Fibroblast of lung (primary cell): ENCODE measurements at places on chromosomes 16 and 17.
A peak's percentile ranks its signal among the peaks of the same experiment; 100 is the strongest.

GRCh38 chr16:79093554-79093967, 507.0 kb downstream of the MAF start:
- DNase-seq: no peak

DNA sequence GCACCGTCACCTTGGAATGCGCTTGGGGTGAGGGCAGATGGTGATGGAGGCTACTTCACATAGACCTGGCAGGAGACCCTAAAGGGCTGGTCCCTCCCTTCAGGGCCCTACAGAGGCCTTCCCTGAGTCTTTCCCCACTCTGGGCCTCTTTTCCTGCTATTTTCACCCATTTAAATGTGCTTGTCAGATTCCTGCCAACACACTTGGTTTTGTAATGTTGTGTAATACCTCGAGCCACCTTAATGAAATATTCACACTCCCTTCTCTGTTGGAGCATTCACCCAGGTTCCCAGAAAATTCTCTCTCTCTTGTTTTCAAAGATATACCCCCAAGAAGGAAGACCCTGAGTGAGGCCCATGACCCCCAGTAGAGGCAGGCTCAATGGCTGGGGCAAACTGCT, 456.6 kb upstream of the DYNLRB2 start:
- no peak for DNase-seq

DNA sequence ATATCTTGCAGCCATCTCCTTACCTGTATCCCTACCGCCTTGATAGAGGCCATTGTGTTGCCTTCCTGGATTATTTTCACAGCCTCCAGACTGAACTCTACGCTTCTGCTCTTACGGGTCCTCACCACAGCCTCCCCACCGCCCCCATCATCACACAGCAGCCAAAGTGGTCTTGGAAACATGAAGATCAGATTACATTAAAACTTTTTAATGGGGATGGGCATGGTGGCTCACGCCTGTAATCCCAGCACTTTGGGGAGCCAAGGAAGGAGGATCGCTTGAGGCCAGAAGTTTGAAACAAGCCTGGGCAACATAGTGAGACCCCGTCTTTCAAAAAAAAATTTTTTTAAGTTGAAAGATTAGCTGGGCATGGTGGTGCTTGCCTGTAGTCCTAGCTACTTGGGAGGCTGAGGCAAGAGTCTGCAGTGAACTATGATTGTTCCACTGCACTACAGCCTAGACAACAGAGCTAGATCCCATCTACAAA, 150.5 kb downstream of the NPIPB5 start:
- no peak for DNase-seq

- no peak for DNase-seq
Measured at GRCh38 chr16:54582631-54583250, 296.2 kb upstream of the IRX3 start.

- DNase-seq: no peak
Measured at GRCh38 chr17:17313350-17313991, 10.3 kb downstream of the NT5M start.

DNA sequence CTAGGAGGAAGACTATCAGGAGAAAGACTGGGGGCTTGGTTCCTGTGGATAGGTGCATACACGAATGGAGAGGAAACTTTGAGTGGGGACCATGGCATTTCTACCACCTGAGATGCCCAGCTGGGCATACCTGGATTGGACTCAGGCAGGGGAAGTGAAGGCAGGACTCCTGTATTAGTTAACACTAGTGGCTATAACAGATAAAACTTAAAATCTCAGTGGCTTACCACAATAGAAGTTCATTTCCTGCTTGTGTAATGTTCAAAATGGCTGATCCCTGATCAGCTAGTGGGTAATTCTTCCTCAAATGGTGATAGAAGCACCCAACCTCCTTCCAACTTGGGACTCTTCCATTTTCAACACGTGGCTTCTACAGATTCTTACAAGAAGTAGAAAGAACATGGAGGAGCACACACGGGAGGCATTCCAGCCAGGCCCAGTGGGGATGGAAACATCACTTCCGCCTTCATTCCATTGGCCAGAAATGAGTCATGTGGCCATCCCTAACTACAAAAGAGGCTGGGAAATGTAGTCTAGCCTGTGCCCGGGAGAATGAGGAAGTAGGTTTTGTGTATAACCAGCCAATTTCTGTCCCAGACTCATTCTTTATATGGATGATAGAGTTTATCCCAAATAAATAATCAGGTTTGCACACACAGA, 112.1 kb downstream of the UTP18 start:
- DNase-seq: peak; percentile 28

DNA sequence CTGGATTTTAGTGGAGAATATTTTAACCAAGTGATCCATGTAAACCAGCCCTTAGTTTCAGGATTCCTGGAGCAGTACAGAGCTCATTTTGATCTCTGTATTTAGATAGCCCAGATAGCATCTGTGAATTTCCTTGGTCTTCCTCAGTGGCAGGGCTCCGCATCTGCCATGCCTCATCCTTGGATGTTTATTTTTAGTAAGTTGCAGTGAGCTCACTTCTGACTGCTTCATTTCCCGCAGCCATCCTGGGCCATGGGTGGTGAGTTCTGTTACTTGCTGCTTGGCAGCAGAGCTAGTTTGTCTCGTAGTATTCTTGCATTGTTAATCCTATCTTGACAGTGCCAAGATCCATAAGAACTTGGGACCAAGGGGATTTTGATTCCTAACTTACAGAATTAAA, 33.7 kb downstream of the IST1 start:
- DNase-seq: peak; percentile 76

GRCh38 chr17:27743281-27743885, 56.9 kb downstream of the NOS2 start:
- DNase-seq: no peak

DNA sequence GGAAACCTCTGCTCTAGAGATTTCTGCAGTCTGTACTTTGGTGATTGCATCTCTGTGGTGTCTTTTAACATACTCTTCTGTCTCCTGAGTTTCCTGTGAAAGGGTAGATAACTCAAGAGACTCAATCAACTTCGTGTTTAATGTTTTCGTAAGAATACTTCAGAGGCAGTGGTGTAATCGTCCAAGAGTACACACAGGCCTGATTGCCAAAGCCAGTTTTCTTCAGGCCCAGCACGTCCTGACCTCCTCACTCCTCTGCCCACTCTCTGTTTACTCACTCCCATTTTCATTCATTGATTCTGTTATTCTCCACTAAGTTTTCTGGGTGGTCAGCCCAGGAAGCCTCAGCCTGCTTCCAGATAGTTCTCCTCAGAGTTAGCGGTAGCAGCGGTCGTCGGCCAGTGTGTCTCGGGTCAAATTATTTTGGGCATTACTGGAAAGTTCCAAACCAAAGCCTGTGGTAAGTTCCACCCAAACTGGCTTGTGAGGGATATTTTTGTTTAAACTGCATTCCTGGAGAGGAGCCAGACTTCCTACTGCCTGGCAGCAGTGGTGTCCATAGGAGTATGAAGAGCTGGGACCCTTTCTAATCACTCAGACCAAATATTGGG, 293.2 kb downstream of the WWOX start:
- DNase-seq: no peak

- DNase-seq: no peak
Measured at GRCh38 chr17:42522263-42522790, 13.7 kb upstream of the NAGLU start.

GRCh38 chr16:86319585-86320236, 190.6 kb upstream of the FOXF1 start:
- peak; percentile 61 for DNase-seq

GRCh38 chr17:41737680-41738023, 3.2 kb upstream of the HAP1 start:
- no peak for DNase-seq

DNA sequence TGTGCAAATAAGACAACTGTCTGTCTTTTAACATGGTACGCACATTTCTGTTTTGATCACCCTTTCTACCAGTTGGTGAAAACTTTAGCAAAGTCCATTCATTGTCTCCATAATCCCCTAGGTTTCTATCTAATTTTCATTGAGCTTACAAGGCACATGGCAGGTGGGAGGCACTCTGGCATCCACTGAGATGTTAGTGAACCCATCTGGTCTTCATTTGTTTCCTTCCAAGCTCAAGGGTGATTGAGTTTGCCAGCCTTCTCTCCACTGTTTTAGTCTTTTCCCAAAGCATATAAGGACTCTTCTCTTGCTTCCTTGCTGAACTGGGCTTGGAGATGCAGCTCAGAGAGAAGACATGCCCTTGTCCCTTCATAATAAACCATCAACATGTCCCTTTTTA, 179.1 kb downstream of the CDH13 start:
- DNase-seq: no peak

- no peak for DNase-seq
Measured at GRCh38 chr16:10655415-10655977, 39.2 kb downstream of the TEKT5 start.

GRCh38 chr17:28317099-28317965, 1.7 kb upstream of the TMEM97 start:
- DNase-seq: no peak

DNA sequence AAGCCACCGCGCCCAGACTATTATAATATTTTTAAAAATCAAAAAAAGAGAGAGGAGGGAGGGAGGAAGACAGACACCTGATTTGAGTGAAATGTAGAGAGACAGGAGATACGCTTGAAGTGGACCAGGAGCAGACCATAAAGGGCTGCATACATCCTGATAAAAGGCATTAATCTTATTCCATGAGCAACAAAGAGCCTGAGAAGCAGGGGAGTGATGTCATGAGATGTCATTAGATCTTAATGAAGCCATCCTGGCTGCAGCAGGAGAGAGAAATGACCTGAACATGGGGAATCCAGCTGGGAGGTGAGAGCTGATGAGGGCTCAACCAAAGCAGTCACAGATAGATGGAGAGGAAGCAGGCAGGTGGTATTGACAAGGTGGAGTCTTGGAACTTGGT, 5.2 kb upstream of the HID1 start:
- no peak for DNase-seq

DNA sequence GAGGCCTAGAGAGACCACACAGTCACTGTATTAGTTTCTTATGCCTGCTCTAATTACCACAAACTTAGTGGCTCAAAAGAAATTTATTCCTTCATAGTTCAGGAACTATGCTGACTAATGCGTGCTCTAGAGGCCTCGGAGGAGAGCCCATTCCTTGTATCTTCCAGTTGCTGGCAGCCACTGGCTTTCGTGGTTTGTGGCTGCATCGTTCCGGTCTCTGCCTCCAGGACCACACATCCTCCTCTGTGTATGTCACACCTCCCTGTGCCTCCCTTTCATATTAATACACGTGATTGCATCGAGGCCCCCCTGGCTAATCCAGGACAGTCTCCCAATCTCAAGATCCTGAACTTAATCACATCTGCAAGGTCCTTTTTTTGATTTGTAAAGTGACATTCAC, 16.9 kb upstream of the MYLK3 start:
- DNase-seq: peak; percentile 91

- no peak for DNase-seq
Measured at GRCh38 chr16:84042879-84043485, 387 bp upstream of the SLC38A8 start.

- DNase-seq: no peak
Measured at GRCh38 chr17:67569015-67569451, 148.7 kb upstream of the NOL11 start.

GRCh38 chr16:66519482-66520373, 30.2 kb downstream of the TK2 start:
- DNase-seq: no peak

DNA sequence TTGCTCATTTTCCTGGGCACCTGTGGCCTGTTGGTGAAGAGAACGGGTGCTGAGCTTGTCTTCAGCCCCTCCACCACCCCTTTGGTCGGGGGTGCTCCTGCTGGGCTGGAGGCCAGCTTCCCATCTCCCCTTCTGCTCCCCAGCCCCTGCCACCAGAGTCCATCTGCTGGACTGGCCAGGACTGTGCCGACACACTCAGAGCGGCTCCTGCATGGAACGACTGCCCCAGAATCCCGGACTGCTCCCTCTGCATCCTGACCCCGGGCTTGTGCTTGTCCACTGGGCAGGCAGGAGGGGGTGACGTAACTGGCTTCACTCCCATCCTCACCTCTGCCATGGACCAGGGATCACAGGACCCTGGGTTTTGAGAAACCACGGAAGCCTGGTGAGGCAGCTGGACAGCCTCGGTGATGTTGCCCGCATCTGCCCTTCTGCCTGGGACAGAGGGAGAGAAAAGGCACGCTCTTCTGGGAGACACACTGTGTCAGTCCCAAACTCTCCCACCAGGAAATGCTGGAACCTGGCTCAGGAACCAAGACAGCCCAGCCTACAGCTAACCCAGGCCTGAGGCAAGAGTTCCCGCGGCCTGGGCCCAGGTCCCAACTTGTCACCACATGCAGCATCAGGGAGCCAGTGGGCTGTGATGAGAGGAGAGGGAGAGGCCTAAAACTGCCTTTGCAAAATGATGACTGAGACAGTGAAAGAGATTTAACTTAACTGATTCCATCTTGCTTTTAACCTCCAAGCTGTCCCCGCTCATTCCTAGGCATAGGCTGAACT, 16.1 kb upstream of the GSDMA start:
- DNase-seq: no peak

- DNase-seq: peak; percentile 44
Measured at GRCh38 chr16:57795431-57795878, 6.8 kb downstream of the KIFC3 start.

GRCh38 chr16:7820816-7821215, 488.2 kb downstream of the RBFOX1 start:
- DNase-seq: no peak

GRCh38 chr17:37084372-37084771, 135.6 kb downstream of the AATF start:
- DNase-seq: no peak

- DNase-seq: no peak
Measured at GRCh38 chr17:61249649-61250299, 149.9 kb upstream of the TBX2 start.

DNA sequence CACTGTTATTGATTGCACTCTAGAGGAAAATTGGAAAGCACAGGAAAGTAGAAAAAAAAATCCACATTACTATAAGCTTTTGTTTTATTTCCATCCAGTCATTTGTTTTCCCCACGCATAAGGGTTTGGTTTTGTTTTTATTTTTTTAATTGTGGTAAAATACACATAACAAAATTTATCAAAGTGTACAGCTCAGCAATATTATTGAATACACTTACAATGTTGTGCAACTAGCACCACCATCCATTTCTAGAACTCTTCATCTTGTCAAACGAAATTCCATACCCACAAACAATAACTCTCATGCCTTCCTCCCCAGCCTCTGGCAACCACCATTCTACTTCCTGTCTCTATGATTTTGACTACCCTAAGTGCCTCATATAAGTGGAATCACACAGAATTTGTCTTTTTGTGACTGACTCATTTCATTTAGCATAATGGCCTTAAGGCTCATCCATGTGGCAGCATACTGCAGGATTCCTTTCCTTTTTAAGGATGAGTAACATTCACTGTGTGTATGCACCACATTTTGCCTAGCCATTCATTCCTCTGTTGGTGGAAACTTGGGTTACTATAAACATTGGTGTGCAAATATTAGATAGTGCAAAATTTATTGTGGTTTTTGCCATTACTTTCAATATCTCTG, 11.1 kb downstream of the SPPL2C start:
- DNase-seq: no peak

- peak; percentile 74 for DNase-seq
Measured at GRCh38 chr17:3603119-3603869, 5.9 kb downstream of the TRPV1 start.
